ENCODE measurements at places on chromosomes 5 and 9.
A peak's percentile ranks its signal among the peaks of the same experiment; 100 is the strongest.

- no peak for DNase-seq
Observed at GRCh38 chr5:1901983-1902382, 19.3 kb upstream of the IRX4 start.

- DNase-seq: no peak
Observed at GRCh38 chr5:168400429-168401220, 85.6 kb upstream of the RARS1 start.

GRCh38 chr9:115972362-115972761 is 181.2 kb upstream of the PAPPA start:
- no peak for DNase-seq

GRCh38 chr5:213803-214395 is 4.1 kb downstream of the CCDC127 start:
- DNase-seq: no peak

DNA sequence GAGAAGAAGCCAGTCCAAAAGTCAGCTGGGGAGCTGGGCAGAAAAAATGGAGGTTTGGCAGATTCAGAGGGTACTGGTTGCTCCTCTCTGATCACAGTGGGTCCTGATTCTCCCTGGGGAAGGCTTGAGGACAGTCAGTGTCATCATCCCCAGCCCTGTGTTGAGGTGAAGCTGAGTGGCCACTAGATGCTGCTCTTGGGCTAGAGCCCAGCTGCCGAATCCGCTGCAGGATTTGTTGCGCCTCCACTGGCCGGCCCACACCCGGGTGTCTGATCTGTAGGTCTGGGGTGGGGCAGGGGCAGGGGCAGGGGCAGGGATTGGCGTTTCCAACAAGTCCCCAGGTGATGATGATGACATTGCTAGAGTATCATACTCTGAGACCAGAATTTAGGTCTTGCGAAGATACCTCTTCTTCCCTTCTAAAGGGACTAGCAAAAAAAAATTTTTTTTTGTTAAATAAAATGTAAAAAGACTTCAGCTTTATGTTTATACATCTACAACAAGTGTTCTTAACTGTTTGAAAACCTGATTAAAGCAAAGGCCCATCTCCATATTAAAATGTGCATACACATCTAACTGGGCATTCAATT is 106.8 kb downstream of the PDE6A start:
- DNase-seq: peak; percentile 54

DNA sequence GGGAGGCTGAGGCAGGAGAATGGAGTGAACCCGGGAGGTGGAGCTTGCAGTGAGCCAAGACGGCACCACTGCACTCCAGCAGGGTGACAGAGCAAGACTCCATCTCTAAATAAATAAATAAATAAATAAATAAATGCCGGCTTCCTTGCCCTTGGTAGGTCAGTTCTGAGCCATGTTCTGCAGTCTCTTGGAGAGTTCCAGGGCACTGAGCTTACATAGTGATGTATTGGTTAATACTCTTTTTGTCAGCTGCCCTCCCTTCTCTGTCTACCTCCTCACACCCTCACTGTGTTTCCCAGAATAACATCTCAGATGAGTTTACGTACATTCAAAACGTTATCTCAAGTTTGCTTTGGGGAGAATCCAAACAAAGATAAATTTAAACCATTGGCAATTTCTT is 45.2 kb upstream of the FER start:
- DNase-seq: no peak

DNA sequence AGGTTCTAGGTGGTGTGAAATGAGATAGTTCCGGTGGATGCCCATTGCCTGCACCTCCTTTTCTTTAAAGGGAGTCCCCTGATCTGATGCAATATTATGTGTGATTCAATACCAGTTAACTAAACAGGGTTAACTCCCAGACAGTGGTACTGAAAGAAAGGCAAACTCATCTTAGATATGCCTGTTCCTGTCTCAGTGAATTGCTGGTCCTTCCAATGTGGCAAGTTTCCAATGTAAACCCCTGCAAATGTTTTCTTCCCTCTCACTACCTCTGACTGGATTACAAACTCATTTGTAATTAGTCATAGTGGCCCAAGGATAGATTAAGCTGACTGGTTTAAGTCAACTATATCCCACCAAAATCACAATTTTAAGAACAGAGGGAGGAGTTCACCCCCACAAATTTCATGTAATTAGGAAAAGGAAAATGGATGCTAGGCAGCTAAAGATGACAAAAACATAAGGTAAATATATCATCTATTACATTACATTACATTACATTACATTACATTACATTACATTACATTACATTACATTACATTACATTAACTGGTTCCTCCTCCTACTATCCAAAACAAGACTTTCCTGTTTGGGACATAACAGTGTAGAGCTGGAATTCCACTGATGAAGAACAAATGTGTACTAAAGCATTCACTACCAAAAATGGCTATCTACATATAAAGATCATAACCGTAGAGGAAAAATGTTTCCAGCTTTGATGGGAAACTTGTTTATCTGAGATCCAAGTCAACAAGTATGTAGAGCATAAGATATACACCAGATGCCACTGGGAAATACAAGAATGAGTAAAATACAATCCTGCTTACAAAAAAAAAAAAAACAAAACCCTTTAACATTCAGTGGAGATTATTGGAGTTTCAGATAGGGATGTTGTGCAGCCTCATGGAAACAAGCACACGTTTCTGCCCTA is 121.5 kb upstream of the SNX2 start:
- no peak for DNase-seq
